ENCODE measurements at places on chromosomes 12 and 14. TPM values are rescaled to one million over a fixed set of nuclear protein-coding genes. Genes with fewer than 3 reads are reported as not detected.

DNA sequence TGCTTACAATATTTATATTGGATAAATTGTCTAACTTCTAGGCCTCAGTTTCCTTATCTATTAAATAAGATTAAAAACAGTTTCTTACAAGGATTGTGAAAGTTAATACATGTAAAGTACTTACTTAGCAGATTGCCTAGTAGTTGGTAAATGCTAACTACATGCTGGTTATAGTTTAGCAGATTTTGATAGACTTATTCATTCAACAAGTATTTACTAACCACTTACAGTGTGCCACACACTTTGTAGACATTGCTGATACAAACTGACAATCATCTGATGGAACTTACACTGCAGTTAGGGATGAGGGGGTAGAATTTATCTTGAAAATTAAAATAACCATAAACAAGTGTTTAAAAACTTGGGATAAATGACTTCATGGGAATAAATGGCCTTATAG is 50.4 kb downstream of the ARID2 start:
- no peak for ATAC-seq

The ZNF891 gene
- 2.4 TPM for total RNA-seq

The C12orf56 gene
- total RNA-seq: not detected

DNA sequence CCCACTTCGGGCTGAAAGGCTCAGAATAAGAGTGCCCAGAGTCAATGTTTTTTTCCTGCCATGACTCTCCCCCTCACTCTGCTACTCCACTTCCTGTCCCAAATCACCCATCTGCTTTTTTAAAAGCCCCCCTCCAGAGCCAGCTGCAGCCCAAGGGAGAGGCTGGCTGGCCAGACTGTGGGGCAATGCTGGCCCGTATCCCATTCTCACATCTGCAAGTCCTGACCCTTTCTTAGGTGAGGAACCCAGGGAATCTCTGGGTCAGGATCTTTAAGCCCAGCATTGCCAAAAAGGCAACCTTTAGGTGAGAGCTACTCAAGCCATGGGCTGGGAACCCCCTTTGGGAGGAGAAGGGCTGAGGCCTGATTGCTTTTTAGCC is 1.7 kb upstream of the ITGA5 start:
- no peak for ATAC-seq

- no peak for ATAC-seq
Measured at GRCh38 chr12:126668961-126669360, 1598.0 kb upstream of the TMEM132C start.

DNA sequence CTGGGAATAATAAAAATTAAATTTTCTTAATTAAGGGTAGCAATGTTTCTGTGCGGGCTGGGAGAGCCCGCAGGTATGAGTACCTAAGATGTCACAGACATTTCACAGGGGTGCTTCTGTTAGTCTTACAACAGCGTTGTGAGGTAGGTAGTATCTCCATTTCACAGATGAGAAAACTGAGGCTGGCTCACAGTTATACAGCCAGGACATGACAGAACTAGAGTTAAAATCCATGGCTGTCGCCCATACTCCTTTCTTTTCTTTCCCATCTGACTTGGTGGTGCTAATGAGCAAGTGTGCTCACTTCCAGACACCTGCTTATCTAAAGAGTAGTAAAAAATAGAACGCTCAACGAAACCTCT is 2.1 kb downstream of the BMAL2 start:
- ATAC-seq: no peak

DNA sequence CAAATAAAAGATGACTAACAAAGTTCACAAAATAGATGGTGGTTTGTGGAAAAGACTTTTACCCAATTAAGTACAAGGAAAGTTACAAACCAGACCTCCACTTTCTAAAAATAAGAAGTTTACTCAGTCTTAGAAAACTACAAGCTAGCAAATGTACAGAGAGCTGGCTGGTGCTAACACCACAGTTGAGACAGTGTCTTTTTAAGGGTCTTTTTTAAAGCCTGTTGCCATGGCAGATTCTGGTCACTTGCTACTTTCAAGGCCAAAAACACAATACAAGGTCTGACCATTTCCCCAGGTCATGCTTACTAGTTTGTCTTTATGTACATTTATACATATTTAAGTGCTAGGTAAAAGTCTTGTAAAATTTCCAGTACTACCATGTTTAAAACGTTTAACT is 2.4 kb downstream of the BTG1 start:
- ATAC-seq: no peak

DNA sequence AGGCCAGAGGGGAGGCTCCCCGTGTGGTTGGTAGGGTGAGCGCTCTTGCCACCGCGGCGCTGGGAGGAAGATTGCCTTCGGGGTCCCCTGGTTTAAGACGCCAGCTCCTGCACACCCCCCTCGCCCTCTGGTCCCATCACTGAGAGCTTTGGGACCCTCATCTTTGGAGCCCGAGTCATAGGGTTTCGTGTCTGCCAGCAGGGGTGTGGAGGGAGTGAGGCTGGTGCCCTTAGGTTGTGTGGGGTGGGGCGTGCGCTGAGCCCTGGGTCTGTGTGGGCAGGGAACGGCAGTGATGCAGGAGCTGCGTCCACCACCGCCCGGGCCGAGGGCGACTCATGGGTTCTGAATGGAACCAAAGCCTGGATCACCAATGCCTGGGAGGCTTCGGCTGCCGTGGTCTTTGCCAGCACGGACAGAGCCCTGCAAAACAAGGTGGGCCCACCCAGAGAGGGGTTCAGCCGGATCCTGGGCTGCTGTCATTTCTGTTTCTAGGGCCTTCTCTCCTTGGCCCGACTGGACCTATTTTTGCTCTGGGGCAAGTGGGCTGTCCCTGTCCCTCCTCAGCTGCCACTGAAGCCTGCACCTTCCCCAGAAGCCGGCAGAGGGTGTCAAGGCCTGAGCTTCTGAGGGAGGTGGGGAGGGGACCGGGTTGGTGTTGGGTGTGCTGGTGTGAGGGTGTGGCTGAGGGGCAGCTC is 12.1 kb downstream of the ACADS start:
- no peak for ATAC-seq

The TOMM20L gene
- total RNA-seq: not detected

DNA sequence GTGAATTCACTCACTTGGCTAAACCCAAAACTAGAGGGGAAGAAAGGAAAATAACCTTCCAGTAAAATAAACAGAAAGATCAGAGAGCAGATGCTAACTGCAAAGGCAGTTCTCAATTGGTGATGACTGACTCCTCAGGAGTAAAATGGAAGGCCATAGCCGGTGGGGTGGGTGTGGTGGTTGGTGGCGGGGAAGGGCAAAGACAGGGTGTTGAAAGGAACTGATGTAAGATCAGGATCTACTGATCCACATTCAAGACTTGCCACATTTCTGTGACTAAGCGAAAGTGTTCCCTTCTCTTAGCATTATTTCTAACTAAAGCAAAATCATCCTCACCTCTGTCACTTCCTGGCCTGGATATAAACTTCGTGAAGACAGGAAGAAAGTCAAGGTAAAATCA is 26.3 kb upstream of the TC2N start:
- peak; percentile 80 for ATAC-seq

DNA sequence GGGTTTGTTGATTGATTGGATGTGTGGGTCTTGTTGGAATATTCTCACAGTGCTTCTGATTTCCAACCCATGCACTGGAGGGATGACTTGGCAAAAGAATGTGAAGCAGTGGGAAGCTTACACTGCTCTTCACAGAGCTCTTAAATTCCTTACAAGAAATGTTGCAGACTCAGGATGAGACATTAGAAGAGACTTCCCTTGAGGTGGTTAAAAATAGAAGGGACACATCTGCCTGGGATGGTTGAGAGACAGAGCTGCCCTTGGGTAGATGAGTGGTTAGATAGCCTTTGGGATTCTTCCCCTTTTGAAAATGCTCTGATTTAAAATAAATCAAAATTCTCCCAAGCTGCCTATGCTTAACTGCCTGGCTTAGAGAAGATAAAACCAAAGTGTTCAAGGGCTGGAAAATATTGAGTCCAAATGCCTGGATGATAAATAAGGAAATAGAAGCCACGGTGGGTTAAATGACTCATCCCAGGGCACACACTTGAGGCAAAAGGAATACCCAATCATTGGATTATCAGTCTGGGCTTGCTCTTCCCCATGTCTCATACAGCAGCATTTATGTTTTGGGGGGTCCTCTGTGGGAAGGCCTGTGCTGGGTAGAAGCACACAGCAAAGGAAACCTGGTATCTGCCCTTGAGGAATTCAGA is 264.3 kb downstream of the AKAP6 start:
- no peak for ATAC-seq

- ATAC-seq: no peak
Measured at GRCh38 chr12:65595016-65595560, 229.2 kb upstream of the HMGA2 start.

- ATAC-seq: no peak
Measured at GRCh38 chr12:130027798-130028197, 124.0 kb upstream of the TMEM132D start.

DNA sequence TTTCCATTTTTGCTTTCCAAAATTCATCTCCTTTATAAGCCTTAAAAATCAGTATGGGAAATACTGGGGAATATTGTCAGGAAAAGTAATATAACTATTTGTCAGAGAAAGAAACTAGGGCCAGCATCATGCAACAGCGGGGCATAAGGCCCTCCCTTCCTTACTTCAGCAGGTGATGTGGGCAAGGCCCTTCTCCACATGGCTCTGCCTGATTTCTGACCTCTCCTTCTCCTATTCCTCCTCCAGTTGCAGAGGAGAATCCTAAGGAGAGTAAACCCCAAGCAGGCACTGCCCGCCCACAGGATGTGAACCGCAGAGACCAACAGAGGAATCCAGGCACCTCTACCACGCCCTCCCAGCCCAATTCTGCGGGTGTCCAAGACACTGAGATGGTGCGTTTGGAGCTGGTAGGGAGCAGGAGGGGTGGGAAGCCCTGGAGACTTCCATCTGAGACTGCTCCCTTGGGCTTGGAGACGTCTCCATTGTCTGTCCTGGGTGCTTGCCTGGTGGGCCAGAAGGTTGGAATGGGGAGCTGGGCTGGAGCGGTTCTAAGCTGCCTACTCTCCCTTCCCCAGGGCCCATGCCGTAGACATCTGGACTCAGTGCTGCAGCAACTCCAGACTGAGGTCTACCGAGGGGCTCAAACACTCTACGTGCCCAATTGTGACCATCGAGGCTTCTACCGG is 2.7 kb upstream of the SOAT2 start:
- ATAC-seq: no peak

GRCh38 chr12:40216516-40217288 is 8.1 kb upstream of the LRRK2 start:
- ATAC-seq: no peak

The ANKS1B gene
- total RNA-seq: 1.8 TPM

- no peak for ATAC-seq
Measured at GRCh38 chr12:90937651-90938050, 17.3 kb downstream of the CCER1 start.

GRCh38 chr14:55328317-55328716 is 57.1 kb downstream of the FBXO34 start:
- ATAC-seq: no peak

DNA sequence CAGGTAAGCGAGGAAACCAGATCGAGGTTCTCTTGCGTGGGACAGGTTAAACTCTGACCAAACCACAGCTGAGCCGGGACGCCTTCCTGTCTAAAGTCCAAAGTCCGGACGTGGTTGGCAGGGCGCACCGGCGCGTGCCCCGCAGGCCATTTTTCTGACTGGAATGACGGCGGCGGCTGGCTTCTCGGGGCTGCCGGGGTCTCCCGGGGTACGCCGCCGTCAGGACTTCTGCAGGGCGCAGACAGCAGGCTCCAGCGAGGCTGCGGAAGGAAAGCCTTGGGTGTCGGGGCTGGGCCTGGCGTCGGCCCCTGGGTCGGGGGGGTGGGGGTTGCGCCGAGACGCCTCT is 32.8 kb downstream of the MIA2 start:
- peak; percentile 33 for ATAC-seq

Data from activated T-helper 17 cell treated with anti-CD3 and anti-CD28 coated beads, Interleukin-2, amount 50 U/mL, for 72 hours (primary cell).